ENCODE measurements at places on chromosomes 1 and 21. TPM values are rescaled to one million over a fixed set of nuclear protein-coding genes. Genes with fewer than 3 reads are reported as not detected.

DNA sequence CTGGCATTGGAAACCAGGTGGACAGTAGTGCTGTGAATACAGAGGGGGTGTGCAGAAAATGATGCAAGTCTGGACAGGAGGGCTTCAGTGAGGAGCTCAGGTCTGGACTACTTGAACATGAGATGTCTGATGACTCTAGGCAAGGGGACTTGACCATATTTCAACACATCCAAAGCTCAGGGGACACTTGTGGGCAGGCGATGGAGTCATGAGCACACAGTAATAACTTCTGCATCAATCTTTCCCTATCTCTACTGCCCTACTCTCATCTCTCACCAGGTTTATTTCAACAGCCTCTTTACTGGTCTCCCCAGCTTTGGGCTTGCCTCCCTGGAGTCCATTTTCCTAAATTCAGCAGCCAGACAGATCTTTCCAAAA lies 21.9 kb downstream of the FMO2 start:
- peaks cover 12% of the 10 kb centered on the region for H3K27me3 ChIP-seq
- H3K27ac ChIP-seq = no peak overlapping the region
- H3K4me1 ChIP-seq = peaks cover 2% of the 10 kb centered on the region
- no peak for DNase-seq
- H3K36me3 ChIP-seq = no peaks in the 10 kb centered on the region

GRCh38 chr21:31290765-31291164 lies 53.3 kb downstream of the TIAM1 start:
- H3K36me3 ChIP-seq = peaks cover 5% of the 10 kb centered on the region
- H3K27me3 ChIP-seq = no peaks in the 10 kb centered on the region
- no peak overlapping the region for H3K4me3 ChIP-seq

DNA sequence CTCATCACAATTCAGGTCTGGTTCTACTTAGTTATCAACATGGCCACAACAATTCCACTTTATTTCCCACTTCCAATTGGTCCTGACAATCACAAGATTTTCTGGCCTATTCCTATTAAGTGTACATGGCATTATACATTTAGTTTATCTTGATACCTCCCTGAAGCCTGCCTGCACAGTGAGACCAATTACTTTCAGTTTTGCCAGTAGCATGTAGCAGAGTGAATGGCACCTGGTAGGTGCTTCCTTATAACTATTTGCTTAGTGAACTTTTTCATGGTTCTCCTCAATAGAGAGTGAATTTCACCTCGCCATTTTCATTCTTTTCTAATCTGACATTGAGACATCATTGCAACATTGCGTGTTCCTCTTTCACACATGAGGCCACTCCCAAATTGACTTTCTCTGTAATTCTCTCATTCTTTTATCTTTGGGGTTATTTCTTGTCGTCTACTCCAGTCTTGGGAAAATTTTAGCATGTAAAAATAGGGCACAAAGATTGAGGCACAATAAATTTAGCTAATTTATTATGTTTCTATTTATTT lies 124.3 kb downstream of the DISC1 start:
- no peak for DNase-seq
- H3K36me3 ChIP-seq = peaks cover 7% of the 10 kb centered on the region
- H3K27ac ChIP-seq = no peak overlapping the region

DNA sequence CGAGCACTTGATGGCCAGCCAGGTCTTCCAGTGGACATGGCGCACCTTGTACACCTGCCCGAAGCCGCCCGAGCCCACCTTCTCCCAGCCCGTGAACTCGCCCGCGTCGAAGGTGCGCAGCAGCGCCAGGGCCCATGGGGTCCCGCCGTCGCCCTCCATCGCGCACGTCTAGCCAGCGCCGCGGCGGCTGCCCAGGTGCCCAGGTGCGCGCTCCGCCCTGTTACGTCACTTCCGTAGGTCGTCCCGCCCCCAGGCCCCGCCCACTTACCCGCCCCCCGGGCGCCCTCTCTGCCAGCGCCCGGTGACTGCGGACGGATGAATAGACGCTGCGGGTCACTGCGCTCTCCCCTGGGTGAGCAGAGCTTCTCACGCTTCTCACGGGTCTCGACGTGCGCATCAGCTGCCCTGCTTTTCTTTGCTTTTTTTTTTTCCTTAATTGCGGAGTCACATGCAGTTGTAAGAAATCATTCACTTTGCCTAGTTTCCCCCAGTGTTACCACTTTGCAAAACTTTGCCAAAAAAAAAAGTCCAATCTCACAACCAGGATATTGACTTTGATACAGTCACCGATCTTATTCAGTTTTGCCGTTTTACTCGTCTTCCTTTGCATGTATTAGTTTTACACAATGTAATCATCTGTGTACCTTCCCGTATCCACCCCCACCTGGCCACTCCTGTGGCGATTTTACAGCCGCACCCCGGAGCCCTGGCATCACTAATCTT lies at the start of gene RIPK4:
RIPK4 (minus strand) TSS at position 170 of the 723 bp plus-strand sequence; CDS start at position 159, 11 bp downstream.
- DNase-seq = peak; percentile 16
- H3K27ac ChIP-seq = peak within 1 kb of the TSS; percentile 67
- peak within 1 kb of the TSS; percentile 85 for H3K4me3 ChIP-seq
- H3K27me3 ChIP-seq = peaks cover 38% of the 10 kb centered on the region
- peaks cover 28% of the 10 kb centered on the region for H3K4me1 ChIP-seq
- H3K36me3 ChIP-seq = 0 out of 2 replicates have a peak, but pooled peaks cover 4% of the 10 kb centered on the region

DNA sequence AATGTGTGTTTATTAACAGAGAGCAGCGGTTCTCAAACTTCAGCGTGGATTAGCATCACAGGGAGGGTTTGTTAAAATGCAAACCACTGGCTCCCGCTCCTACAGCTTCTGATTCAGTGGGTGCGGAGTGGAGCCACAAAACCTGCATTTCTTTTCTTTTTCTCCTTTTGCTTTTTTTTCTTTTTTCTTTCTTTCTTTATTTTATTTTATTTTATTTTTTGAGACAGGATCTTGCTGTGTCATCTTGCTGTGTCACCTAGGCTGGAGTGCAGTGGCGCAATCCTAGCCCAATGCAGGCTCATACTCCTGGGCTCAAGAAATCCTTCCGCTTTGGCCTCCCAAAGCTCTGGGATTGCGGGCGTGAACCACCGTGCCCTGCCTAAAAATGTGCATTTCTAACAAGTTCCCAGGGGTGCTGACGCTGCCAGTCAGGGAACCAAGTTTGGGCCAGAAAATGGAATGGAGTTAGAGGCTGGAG lies 20.9 kb upstream of the SLC1A7 start:
- no peaks in the 10 kb centered on the region for H3K36me3 ChIP-seq
- no peak for DNase-seq
- H3K27me3 ChIP-seq = peaks cover 8% of the 10 kb centered on the region
- peaks cover 5% of the 10 kb centered on the region for H3K4me1 ChIP-seq
- no peak overlapping the region for H3K4me3 ChIP-seq

DNA sequence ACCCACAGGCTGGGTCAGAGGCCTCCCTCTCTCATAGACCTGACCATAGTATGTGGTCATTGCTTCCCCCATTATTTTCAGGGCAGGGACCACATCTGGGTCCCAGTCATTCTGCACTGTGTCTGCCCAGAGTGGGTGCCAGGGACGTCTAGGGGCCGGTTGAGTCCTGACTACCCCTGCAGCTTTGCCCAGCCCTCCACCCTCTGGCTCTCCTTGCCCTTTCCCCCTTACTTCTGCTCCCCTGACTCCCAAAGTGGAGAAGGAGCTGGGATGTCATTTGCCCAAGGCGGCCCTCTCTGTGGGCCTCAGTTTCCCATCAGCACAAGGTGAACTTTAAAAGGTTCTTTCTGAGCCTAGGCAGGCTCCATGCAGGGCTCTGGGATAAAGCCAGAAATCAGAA lies 4.3 kb upstream of the TTC22 start:
- DNase-seq = no peak
- H3K27ac ChIP-seq = no peak overlapping the region
- H3K4me3 ChIP-seq = no peak overlapping the region
- H3K36me3 ChIP-seq = no peaks in the 10 kb centered on the region

GRCh38 chr1:2840036-2840809 lies 38.7 kb upstream of the TTC34 start:
- H3K36me3 ChIP-seq = no peaks in the 10 kb centered on the region
- peaks cover 1% of the 10 kb centered on the region for H3K27me3 ChIP-seq
- no peaks in the 10 kb centered on the region for H3K4me1 ChIP-seq
- H3K4me3 ChIP-seq = no peak overlapping the region

GRCh38 chr1:228336308-228337030 lies 70.2 kb downstream of the TRIM11 start:
- no peak overlapping the region for H3K4me3 ChIP-seq
- H3K27me3 ChIP-seq = no peaks in the 10 kb centered on the region
- no peaks in the 10 kb centered on the region for H3K4me1 ChIP-seq
- no peak overlapping the region for H3K27ac ChIP-seq

DNA sequence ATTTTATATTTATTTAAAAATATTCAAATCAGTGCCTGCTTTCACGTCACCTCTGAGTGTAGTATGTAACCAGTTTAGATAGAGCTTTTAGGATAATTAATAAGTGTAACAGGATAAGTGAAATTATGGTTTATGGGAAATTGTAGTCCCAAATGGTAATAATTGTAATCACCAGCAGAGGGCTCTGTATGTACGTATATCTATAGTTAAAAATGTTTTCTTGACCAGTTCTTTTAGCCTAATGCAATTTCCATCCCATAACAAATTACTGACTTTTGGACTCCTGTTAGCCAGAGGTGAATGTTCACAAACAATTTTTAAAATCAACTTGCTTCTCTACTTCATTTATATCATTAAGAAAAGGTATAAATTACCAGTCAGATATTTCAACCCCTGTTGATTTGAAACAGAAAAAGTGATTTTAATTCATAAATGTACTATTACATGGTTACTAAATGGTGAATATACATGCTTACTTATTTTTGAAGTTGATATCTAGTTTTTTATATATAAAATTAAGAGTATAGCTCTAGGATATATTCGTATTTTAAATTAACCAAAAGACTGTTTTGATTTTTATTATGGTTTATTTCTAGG lies 25.3 kb downstream of the SLC30A7 start:
- DNase-seq = peak; percentile 55
- no peaks in the 10 kb centered on the region for H3K27me3 ChIP-seq
- peaks cover 13% of the 10 kb centered on the region for H3K36me3 ChIP-seq
- H3K4me1 ChIP-seq = peaks cover 28% of the 10 kb centered on the region
- H3K4me3 ChIP-seq = no peak overlapping the region
- H3K27ac ChIP-seq = no peak overlapping the region

- DNase-seq = no peak
- H3K4me1 ChIP-seq = peaks cover 15% of the 10 kb centered on the region
- H3K27me3 ChIP-seq = no peaks in the 10 kb centered on the region
- H3K36me3 ChIP-seq = peaks cover 5% of the 10 kb centered on the region
- no peak overlapping the region for H3K27ac ChIP-seq
- H3K4me3 ChIP-seq = no peak overlapping the region
Observed at GRCh38 chr1:208559597-208560329, 315.6 kb upstream of the PLXNA2 start.

Gene ZNF683
- total RNA-seq = not detected

Gene BSND
- not detected for total RNA-seq

Gene ARID1A
- 45.0 TPM for total RNA-seq

Gene CELA3B
- not detected for total RNA-seq

Gene VPS26C
- 40.8 TPM for total RNA-seq

Gene GUCA2A
- not detected for total RNA-seq

Gene PERM1
- total RNA-seq = 0.24 TPM

Measured in HFFc6 (cell line).